ENCODE measurements at places on chromosomes 7 and 10.

DNA sequence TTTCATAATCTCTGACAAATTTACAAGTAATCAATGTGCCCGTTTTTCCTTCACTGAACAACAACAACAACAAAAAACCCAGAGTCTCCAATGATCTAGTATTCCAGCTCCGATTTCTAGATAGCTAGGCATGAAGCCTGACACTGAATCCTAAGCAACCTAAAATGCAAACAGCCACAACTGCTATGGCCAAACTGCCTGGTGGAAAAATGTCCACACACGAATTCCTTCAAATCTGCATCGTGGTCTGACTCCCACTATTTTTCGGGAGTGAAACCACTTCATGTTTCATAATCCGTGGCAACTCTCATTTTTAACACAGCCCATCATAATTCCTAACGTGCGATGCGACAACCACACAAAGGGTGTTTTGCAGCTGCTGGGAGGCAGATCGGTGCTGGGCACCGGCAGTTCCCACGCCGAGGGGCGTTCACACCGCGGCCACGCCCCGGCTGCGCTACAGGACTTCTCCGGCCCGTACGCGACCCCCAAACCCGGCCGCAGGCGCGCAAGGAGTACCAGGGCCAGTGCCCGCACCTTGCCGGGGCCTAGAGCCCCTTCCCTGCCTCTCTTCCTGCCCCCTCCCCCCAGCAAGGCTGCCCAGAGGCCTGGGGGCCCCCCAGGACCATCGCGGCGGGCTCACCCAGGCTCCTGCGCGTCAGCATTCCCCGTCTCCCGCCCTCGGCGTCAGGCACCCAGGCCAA, 814 bp downstream of the RUFY2 start:
- peaks cover 6% of the 10 kb centered on the region for H3K36me3 ChIP-seq
- H3K4me3 ChIP-seq, result peak overlapping the region; percentile 95
- no peak overlapping the region for H3K27ac ChIP-seq
- peak; percentile 80 for DNase-seq
- no peaks in the 10 kb centered on the region for H3K27me3 ChIP-seq

DNA sequence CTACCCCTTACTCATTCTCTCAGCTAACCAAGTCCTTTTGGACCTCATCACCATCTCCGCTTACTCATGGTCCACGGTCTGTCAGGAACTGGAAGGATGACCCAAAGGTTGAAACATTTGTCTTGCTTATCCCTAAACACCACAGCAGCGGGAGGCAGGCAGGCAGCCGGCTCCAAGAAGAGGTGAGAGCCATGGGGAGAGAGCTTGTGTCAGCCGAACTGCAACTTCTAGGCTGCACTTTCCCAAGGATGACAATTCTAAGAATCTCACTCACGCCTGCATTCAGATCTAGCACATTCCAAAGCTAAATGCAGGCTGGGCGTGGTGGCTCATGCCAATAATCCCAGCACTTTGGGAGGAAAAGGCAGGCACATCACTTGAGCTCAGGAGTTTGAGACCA, 86.0 kb downstream of the SPDYE5 start:
- no peaks in the 10 kb centered on the region for H3K27me3 ChIP-seq
- H3K27ac ChIP-seq, result no peak overlapping the region
- H3K36me3 ChIP-seq, result peaks cover 47% of the 10 kb centered on the region

- no peak overlapping the region for H3K4me3 ChIP-seq
- H3K4me1 ChIP-seq, result no peaks in the 10 kb centered on the region
- no peaks in the 10 kb centered on the region for H3K27me3 ChIP-seq
- no peaks in the 10 kb centered on the region for H3K36me3 ChIP-seq
- H3K27ac ChIP-seq, result no peak overlapping the region
Measured at GRCh38 chr10:70564901-70565351, 37.6 kb downstream of the PRF1 start.

DNA sequence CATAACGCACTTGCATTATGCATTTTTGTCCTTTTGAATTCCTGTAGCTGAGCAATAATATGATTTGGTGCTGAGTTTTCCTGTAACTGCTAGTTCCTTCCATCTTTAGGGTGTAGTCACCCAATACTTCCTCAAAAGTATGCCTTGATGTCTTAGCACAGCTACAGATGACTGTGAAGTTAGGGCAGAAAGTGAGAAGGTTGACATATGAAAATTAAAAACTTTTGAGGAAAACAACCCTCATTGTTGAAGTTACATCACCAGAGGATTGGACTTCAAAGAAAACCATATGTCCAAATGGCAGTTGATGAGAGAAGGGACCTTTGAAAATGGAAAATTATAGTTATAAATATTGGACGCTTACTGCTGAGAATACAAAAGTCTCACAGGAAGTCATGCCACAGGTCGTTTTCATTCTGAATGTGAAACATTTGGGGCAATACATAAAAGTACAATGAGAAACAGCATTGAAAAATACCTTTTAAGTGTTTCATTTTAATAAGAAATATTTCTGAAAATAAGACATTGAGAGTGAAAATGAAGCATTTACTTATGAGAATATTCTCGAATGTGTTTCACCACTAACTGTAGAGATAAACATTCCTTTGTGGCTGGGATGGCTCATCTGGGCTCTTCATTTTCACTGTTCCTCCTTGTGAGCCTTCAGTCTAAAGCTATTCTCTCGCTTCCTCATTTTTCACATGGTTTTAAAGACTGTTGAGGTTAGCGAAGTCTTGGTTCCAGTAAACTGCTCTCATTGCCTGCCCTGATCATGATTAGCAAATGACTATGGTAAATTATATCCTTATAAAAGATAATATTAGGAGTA, 61.4 kb upstream of the NME8 start:
- H3K4me3 ChIP-seq, result no peak overlapping the region
- H3K4me1 ChIP-seq, result no peaks in the 10 kb centered on the region
- no peaks in the 10 kb centered on the region for H3K36me3 ChIP-seq
- no peaks in the 10 kb centered on the region for H3K27me3 ChIP-seq
- no peak overlapping the region for H3K27ac ChIP-seq

DNA sequence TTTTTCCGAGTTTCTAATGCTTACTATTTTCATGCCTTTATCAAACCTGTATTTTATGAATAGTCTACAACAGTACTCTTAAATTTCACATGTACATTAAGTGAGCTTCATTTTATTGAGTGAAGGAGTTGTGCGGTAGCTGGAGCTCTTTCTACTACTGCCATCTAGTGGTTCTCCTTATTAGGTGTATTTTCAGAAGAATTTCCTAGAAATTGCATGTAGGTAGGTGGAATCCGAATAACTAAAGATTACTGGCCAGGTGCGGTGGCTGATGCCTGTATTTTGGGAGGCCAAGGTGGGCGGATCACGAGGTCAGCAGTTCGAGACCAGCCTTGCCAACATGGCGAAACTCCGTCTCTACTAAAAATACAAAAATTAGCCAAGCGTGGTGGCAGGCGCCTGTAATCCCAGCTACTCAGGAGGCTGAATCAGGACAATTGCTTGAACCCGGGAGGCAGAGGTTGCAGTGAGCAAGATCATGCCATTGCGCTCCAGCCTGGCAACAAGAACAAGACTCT, 38.3 kb downstream of the LRRC72 start:
- H3K36me3 ChIP-seq, result no peaks in the 10 kb centered on the region
- H3K27ac ChIP-seq, result no peak overlapping the region
- no peaks in the 10 kb centered on the region for H3K4me1 ChIP-seq
- H3K27me3 ChIP-seq, result no peaks in the 10 kb centered on the region
- H3K4me3 ChIP-seq, result no peak overlapping the region

GRCh38 chr10:76918106-76918505, 719.5 kb downstream of the KCNMA1 start:
- H3K4me3 ChIP-seq, result no peak overlapping the region
- DNase-seq, result no peak
- no peaks in the 10 kb centered on the region for H3K36me3 ChIP-seq

DNA sequence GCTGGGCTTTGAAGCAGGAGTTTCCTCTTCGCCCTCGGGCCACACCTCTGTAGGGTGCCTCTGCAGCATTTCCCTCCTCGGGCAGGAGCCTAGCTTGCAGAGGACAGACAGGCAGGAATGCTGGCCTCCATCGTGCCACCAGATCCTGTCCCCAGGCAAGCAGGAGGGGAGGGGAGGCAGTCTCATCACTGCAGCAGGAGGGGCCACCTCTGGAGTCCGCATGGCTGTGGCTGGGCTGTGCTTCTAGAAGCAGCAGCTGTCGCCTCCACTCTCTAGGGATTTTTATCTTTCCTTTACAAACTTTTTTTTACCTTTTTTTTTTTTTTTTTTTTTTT, 181.4 kb downstream of the CUX1 start:
- H3K4me1 ChIP-seq, result peaks cover 3% of the 10 kb centered on the region
- H3K27me3 ChIP-seq, result no peaks in the 10 kb centered on the region
- H3K4me3 ChIP-seq, result no peak overlapping the region
- DNase-seq, result peak; percentile 73
- no peaks in the 10 kb centered on the region for H3K36me3 ChIP-seq

GRCh38 chr7:28956608-28957063, 1.5 kb downstream of the TRIL start:
- DNase-seq, result peak; percentile 91
- no peak overlapping the region for H3K27ac ChIP-seq
- peaks cover 11% of the 10 kb centered on the region for H3K27me3 ChIP-seq
- peak overlapping the region; percentile 82 for H3K4me3 ChIP-seq
- peaks cover 2% of the 10 kb centered on the region for H3K4me1 ChIP-seq

- H3K4me3 ChIP-seq, result no peak overlapping the region
- no peaks in the 10 kb centered on the region for H3K36me3 ChIP-seq
- no peaks in the 10 kb centered on the region for H3K27me3 ChIP-seq
Measured at GRCh38 chr10:74310652-74311257, 159.7 kb downstream of the ADK start.

DNA sequence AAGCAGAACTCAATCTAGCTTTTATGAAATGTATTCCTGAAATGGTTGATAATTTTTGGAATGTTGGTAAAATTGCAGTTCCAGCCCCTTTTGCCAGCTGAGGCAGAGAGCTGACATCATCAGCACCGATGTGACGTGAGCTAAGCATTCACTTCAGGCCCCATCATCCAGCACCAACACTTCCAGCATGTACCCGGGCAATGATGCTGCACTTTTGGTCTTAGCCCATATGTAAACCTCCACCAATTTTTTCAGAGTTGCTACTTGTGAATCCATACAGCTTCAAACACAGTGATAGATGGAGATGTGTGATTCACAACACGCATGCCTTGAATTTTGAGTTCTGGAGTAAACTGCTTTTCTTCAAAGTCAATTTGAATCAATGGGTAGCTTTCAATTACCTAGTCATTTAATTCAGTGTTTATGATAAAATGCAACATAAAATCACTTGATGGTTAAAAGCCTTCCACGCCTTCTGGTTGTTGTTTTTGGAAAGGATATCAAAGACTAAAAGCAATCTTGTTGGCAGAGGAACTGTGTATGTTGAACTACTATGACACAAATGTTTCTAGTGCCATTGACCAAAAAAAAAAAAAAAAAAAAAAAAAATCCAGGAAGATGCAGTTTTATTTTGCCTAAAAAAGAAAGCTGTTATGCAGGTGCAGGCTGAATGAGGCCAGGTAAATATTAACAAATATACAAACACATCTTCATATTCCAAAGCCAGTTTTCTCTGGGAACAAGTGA, 73.9 kb downstream of the NRP1 start:
- DNase-seq, result no peak
- H3K27me3 ChIP-seq, result no peaks in the 10 kb centered on the region

DNA sequence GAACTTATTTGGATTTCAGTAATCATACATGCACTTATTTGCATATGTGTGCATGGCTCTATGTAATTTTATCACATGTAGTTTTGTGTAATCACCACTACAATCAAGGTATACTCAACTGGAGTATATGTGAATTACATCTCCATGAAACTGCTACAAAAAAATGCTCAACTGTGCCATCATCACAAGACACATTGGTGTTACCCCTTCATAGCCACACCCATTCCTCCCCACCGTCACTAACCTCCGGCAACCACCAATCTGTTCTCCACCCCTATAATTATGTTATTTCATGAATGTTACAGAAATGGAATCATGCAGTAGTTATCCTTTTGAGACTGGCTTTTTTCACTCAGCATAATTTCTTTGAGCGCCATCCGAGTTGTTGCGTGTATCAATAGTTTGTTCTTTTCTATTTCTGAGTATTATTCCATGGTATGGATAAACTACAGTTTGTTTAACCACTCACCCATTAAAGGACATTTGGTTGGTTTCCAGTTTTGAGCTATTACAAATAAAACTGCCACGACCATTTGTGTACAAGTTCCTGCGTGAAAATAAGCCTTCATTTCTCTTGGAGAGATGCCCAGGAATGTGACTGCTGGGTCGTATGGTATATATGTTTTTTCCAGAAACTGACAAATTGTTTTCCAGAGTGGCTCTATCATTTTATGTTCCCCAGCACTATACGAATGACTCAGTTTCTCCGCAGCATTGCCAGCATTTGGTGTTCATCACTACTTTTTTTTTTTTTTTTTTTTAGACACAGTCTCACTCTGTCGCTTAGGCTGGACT, 11.3 kb upstream of the SMO start:
- H3K36me3 ChIP-seq, result no peaks in the 10 kb centered on the region
- H3K4me1 ChIP-seq, result no peaks in the 10 kb centered on the region

- no peak overlapping the region for H3K27ac ChIP-seq
- no peak overlapping the region for H3K4me3 ChIP-seq
- no peaks in the 10 kb centered on the region for H3K27me3 ChIP-seq
- no peak for DNase-seq
- no peaks in the 10 kb centered on the region for H3K4me1 ChIP-seq
Measured at GRCh38 chr10:131143425-131144165, 167.9 kb downstream of the TCERG1L start.

- no peak overlapping the region for H3K27ac ChIP-seq
- H3K36me3 ChIP-seq, result no peaks in the 10 kb centered on the region
- no peak overlapping the region for H3K4me3 ChIP-seq
- no peaks in the 10 kb centered on the region for H3K4me1 ChIP-seq
Measured at GRCh38 chr7:147089051-147089461, 972.5 kb downstream of the CNTNAP2 start.

Measured in H9 (cell line).